ENCODE measurements at places on chromosomes 11 and 22.

- no peak for DNase-seq
Measured at GRCh38 chr11:115941044-115941443, 436.8 kb upstream of the CADM1 start.

- no peak for DNase-seq
Measured at GRCh38 chr11:126034039-126034932, 28.4 kb downstream of the CDON start.

GRCh38 chr11:3206922-3207204 lies 11.8 kb downstream of the MRGPRG start:
- no peak for DNase-seq

GRCh38 chr11:111719379-111719778 lies 46.8 kb downstream of the PPP2R1B start:
- no peak for DNase-seq

DNA sequence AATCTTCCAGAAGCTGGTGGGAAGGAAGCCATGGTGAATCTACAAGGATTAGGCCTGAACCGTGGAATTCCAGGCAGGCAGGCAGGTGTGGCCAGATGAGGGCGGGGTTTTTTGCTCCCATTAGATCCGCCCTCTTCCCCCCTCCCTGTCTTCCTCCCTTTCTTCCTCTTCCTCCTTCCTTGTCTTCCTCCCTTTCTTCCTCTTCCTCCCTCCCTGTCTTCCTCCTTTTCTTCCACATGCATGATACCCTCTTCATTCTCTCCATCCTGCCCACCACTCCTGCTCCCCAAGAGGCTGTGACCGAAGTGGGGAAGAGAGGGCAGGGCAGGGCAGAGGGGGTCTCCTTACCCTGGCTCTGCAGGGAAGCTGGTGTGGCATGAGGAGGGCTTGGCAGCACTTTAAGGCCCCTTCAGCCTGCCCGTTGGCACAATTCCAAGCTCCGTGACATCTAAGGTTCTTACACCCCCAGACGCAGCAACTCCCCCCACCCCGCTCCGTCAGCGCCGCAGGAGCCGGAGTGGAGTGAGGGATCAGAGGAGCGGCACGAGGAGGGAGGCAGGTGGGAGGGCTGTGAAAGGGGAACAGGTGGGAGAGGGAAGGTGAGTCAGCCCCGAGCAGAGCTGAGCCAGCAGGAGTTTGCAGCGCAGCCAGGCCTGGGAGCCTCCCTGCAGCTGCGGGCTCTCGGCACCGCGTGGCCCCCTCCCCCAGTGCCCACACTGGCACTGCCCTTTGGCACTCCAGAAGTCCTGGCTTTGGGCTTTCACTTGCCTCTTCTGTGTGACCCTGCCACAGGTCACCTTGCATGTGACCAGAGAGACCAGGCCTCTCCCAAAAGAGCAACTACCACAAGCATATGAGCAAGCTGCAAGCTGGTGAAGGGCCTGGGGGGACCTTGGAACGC lies 32.1 kb downstream of the KCNJ4 start:
- DNase-seq = no peak

- no peak for DNase-seq
Measured at GRCh38 chr11:78415338-78415737, 2.3 kb downstream of the GAB2 start.

DNA sequence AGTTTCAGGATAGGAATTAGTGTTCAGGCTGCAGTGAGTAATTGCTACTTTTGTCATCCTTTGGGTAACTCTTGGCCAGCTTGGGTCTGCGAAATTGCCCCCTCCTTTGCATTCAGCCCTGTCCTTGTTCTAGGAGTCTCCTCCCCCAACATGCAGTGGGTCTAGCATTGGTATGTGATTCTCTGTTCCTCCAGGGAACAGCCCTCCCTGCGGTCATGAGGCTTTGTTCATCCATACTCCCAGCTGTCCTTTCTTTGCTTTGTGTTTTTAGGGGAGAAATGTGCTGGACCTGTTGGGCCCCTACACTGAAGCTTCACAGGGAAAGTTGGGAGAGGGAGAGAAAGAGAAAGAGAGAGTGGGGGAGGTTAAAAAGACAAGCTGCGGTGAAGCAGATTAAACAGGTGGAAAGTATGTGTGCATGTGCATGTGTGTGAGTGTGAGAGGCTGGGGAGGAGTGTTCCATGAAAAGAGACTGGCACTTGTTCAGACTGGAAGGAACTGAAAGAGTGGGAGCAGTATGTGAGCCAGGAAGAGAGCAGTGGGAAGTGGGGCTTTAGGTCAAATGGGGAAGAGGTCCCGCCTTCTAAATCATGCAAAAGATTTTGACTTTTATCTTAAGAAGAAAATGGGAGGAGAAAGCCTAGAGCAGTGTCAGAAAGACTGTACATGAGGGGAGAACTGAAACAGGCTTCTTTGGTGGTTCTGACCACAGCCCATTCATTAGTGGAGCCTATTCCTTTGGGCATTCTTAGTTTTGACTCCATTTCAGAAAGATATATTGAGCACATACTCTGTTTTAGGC lies 17.9 kb upstream of the SESN3 start:
- DNase-seq = no peak

DNA sequence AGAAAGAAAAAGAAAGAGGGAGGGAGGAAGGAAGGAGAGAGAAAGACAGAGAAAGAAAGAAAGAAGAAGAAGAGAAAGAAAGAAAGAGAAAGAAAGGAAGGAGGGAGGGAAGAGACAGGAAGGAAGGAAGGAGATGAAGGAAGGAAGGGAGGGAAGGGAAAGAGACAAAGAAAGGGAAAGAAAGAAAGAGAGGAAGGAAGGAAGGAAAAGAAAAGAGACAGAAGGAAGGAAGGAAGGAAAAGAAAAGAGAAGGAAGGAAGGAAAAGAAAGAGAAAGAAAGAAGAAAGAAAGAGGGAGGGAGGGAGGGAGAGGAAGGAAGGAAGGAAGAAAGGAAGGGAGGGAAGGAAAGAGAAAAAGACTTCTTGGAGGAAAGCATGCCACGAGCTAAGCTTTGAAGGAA lies 19.1 kb downstream of the POU2AF2 start:
- DNase-seq = no peak

GRCh38 chr11:32580967-32581366 lies 2.7 kb upstream of the EIF3M start:
- DNase-seq = no peak

GRCh38 chr11:10436224-10436623 lies 18.8 kb upstream of the AMPD3 start:
- DNase-seq = no peak

- no peak for DNase-seq
Measured at GRCh38 chr22:26599505-26599904, 9.6 kb upstream of the TPST2 start.

DNA sequence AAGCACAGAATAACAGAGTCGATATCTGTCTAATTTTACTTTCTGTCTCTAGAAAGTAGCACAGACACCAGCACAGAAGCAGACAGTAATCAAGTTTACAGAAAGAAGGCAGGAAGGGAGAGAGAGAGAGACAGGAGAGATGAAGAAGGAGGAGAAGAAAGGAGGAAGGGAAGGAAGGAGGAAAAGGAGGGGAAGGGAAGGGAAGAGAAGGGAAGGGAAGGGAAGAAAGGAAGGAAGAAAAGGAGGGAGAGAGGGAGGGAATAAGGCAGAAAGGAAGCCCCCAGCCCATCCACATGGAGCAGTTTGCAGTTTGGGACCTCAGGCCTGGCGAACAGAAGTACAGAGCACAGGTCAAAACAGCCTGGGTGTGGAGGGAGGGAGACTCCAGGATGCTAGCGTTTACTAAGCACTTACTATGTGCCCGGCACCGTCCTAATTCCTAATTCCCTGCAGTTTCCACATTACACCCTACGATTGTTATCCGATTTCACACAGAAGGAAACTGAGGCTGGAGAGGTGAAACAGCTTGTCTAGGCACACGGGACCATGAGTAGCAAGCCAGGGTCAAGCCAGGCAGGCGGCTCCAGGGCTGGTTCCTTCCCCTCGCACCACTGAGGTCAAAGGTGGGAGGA lies 46.0 kb upstream of the WNT7B start:
- DNase-seq = no peak

DNA sequence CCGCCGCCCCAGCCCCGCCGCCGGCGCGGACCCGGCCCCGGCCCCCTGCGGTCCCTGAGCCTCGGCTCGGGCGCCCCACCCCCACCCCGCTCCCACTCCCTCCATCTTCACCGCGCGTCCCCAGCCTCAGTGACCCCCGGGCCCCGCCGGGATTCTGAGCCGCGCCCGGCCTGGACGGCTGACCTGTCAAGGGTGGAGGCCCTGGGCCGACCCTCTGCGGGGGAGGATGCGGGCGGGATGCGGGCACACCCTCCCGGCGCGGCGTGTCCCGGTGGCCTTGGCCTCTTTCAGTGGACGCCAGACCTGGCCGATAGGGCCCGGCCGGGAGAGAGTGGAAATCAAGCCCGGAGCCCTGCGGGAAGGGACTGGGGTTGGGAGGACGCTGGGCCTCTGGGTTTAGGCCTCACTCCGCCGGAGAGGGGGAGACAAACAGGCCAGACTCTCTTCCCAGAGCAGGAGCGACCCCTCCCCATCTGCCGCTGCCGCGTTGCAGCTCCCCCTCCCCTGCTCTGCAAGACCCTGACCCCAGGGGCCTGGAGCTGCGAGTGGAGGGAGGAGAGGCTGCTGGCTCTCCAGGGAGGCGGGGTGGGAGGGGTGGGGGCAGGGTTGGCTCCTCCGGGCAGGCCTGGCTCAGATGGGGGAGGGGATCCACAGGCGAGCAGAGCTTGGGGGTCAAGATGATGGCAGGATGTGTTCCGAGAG lies 525 bp downstream of the MAPK8IP2 start:
- no peak for DNase-seq

- DNase-seq = no peak
Measured at GRCh38 chr22:24588757-24589481, 4.0 kb downstream of the LRRC75B start.

GRCh38 chr11:61897387-61898246 lies 6.3 kb upstream of the FADS3 start:
- DNase-seq = peak; percentile 87

DNA sequence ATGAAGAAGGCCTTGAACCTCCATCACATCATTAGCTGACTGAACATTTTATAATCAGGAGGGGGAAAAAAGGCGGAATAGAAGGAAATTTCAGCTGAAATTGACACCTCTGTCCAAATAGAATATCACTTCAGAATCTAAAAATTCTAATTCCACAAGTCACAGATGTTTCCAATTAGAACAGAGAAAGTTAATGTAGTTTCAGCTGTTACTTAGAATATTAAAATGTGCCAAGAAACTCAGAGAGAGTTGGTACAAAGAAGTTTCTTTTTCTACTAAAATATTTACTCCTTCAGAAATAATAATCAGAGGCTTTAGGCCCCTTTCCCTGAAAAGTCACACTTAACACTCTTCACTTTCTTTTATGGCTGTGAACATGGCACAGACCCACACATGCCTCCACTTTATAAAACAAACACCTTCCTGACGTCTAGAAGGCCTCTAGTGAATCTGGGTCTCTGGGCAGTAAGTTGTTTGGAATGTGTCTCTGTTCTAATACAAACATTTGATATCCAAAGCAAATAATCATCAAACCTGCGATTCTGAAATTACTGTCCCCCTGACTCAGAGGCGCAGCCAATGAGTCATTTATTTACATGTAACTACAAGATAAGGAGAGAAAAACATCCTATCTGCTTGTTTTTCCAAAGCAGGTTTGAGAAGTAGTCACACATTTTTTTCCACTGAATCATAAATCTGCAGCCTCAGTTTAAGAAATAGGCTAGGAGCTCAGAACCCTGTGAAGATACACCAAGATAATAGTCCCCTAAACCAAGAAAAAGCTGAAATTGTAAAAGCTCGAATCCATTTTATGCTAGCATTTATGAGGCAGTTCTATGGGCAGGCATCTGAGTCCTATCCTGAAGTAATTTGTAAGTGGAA lies 148.4 kb downstream of the ME3 start:
- DNase-seq = no peak

DNA sequence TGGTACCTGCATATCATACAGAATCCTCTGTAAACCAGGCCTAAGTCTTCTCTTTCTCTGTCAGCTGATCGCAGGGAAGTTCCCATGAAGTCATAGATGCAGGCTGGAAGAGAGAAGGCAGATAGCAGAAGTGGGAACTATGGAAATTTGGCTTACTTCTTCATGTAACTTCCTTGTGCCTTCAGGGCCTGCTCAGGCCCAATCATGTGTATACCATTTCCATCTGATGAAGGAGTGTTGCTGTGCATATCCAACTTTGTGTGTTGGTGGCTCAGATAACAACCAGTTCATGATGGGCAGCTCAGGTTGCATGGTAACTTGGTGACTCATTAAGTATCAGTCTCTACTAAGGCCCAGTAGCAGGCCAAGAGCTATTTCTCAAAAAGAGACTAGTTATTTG lies 53.1 kb upstream of the CEP295 start:
- DNase-seq = no peak

GRCh38 chr22:27682437-27682836 lies 119.1 kb downstream of the MN1 start:
- DNase-seq = no peak

Measured in activated T-cell treated with anti-CD3 and anti-CD28 coated beads, Interleukin-2, amount 50 U/mL, for 48 hours (primary cell).